ENCODE measurements at places on chromosomes 6 and 20.

DNA sequence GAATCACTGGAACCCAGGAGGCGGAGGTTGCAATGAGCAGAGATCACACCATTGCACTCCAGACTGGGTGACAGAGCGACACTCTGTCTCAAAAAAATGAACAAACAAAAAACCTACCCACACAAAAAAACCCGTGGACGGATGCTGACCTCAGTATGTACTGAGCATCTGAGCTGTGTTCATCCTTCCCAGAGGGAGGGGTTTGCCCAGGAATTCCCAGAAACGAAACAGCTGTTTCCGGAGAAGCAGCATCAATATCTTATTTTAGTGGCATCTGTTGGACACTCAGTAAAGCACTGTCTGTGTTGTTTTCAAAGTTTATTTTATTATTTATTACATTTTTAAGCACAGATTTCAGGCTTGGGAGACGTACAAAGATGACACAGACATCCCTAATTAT, 18.7 kb downstream of the NANP start:
- no peak for DNase-seq

GRCh38 chr6:118383924-118384323, 164.2 kb upstream of the PLN start:
- no peak for DNase-seq

- DNase-seq, result no peak
These were observed 32.7 kb downstream of the CEBPB start for GRCh38 chr20:50223039-50224005.

DNA sequence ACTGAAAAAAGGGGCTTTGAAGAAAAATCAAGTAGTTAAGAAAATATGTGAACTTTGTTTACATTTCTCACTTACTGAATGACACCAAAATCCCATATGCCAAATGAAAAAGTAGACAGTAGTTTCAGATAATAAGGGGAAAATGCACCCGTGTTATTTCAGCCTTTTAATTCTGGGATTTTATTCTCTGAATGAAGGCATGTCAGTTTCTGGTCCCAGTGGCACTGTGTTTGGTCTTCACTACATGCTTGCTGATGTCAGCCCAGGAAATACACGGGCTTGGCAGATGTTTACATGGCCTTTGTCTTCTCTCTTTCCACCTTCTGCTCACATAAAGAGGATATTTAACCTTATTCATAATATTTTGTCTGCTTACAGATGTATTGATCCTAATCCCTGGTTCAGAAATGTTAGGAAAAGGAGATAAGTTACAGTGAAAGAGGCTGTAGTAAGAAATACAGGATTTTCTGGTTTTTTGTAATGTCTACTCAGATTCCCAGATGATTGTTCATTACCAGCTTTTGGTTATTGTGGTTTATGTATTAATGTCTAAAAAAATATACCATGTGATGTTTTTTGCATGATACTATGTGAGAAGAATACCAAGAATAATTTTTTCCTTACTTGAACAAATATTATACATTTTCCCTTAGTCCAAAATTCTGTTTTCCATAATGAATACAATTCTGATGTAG, 27.7 kb downstream of the DSE start:
- DNase-seq, result no peak

DNA sequence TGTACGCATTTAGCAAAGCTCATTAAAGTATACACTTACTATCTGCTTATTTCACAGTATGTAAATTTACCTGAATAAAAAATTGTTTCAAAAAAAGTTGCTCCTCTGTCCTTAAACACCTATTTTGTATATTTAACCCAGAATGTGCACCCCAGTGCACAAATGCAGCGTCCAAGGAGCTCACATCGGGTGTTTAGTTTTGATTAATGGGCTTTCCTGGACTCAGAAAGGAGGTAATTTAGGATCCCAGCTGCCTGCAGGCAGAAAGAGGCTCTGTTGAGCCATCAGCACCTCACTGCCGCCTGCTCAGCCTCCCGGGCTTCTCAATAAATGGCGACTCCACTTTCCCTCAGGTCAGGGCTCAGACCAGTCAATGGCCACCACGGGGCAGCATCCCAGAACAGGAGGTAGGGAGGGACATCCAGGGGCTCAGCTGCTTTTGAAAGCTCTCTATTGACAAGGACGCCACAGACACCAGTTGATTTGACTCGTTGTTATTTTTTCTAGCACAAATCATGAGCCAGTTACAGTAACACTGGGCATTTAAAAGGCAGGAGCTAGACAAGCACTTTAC, 70.2 kb upstream of the TBC1D7 start:
- DNase-seq, result no peak

- DNase-seq, result no peak
These were observed 1.1 kb downstream of the ID1 start for GRCh38 chr20:31605902-31606803.

- DNase-seq, result no peak
These were observed 25.8 kb downstream of the SAMD5 start for GRCh38 chr6:147534116-147534860.

All from stimulated activated CD8-positive, alpha-beta memory T cell treated with anti-CD3 and anti-CD28 coated beads, Interleukin-7, amount 100 ng/mL, for 1 hour (primary cell).